ENCODE measurements at places on chromosomes 11 and 22.

DNA sequence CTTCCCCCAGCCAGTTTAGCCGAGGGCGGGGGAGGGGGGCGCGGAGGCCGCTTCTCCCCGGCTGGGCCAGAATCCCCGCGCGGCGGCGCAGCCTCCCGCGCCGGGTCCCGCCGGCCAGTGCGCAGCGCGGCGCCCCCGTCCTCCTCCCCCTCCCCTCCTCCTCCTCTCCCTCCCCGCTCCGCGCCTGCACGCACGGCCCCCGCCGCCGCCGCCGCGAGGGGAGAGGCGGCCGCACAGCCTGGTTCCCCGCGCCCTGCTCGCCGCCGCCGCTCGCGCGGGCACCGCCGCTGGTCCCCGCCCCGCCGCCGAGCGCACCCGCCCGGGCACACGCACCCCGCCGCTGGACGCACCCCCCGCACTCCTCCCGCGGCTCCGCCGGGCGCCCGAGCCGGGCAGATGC is at the start of gene FLRT1:
Gene FLRT1, plus strand, starts transcription at position 356 of the 400 bp plus-strand sequence. CDS start 80,337 bp downstream, outside the sequence.
- DNase-seq: no peak

- no peak for DNase-seq
Measured at GRCh38 chr11:21636561-21636960, 556.3 kb upstream of the ANO5 start.

GRCh38 chr11:60563553-60564235 is 48.5 kb downstream of the MS4A13 start:
- DNase-seq: no peak

DNA sequence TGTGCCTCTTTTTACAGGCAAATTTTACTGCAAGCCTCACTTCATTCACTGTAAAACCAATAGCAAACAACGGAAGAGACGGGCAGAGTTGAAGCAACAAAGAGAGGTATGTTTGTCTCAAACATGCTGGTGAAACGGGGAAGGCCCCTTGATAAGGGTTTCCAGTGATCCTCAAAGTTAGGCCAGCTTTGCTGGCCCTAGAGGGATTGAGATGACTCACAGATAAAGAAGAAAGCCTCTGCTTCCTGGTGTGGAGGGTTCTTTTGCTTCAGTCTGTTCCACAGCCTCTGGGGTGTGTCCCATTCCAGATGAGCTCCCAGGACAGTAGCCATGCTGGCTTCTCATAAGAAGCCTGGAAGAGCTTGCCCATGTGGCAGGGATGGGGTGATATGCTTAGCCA is 118.9 kb upstream of the PARVA start:
- DNase-seq: no peak

DNA sequence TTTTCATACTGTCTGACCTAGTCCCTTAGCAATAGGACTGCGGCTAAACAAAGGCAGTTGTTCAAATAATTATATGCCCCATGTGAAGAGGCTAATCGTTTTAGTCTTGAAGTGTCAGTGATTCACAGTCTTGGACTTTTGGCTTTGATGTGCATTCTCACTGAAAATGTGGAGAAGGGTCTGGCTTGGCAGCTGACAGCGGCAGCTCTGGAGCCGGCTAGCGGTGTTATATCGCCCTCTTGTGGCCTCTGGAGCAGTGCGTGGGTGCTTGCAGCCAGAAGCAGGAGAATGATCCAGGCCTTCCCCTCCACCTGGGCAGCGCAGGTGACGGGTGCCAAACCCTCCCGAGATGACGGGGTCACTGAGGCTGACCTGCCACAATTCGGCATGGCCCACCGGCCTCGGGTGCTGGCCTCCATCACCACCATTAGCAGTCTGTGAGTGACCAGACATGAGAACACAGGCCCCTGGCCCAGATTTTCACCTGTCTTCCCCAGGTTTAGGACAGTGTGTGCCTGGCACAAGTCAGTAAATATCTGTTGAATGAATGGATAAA is 90.3 kb upstream of the PITPNB start:
- peak; percentile 86 for DNase-seq

DNA sequence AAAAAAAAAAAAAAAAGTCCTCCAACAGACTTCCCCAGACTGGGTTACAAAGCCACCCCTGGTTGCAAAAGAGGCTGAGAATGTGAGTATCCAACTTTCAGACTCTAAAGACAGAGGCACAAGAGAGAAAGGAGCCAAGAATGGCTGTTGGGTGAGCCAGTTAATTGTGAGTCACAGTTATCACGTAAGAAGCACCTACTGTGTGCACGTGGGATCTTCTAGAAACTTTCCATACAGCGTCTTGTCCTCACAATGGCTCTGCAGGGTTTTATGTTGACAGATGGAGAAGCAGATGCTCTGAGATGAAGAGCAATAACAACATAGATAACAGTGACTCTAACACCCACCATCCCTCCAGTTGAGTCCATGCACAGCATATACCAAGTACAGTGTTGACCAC is 41.0 kb downstream of the CD82 start:
- DNase-seq: no peak

GRCh38 chr11:2444821-2445745 is at the start of gene KCNQ1:
Gene KCNQ1, plus strand, starts transcription at chr11:2445008. Its CDS starts 91 bp downstream, at chr11:2445099.
- no peak for DNase-seq

GRCh38 chr11:106581399-106581798 is 436.9 kb downstream of the GUCY1A2 start:
- no peak for DNase-seq

DNA sequence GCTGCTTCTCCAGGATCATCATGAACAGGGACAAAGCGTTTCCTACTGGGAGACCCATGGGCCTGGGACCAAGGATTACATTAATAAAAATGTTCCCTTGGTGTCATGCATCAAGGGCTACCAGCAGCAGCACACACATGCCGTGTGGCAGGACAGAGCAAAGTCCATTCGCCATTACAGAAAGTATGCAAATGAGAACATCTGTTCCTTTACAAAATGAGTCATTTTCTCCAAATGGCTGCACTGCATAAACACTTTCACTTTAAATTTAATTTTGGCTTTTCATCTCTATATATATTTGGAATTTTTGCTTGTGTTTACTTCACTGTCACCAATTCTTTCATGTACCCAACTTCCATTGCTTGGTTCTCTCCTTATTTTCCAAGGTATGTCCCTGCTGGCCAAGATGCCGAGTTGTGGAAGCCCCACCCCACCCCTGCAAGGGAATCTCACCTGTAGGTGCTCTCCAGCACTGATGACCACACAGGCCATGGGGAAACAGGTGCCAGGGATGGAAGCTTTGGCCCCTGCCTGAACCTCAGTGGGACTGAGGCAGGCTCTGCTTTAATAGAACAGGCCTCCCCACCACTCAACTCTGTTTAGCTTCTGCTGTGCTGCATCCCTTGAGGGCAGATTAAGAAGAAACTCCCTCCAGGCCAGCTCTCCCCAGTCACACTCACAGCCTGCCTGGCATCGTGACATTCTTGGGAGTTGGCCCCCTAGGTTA is 15.6 kb upstream of the GNAZ start:
- no peak for DNase-seq

GRCh38 chr11:13669544-13670488 is 1.3 kb downstream of the FAR1 start:
- no peak for DNase-seq

- DNase-seq: no peak
Measured at GRCh38 chr22:41216984-41217383, 11.9 kb downstream of the L3MBTL2 start.

- DNase-seq: no peak
Measured at GRCh38 chr22:24768537-24769374, 5.8 kb downstream of the PIWIL3 start.

GRCh38 chr11:75066061-75066460 is 30.6 kb downstream of the OR2AT4 start:
- DNase-seq: no peak

- no peak for DNase-seq
Measured at GRCh38 chr11:104163100-104164027, 583 bp downstream of the PDGFD start.

GRCh38 chr11:60274416-60274815 is 6.0 kb upstream of the MS4A4A start:
- DNase-seq: no peak

GRCh38 chr11:126060757-126061171 is 1.9 kb downstream of the CDON start:
- no peak for DNase-seq

- DNase-seq: no peak
Measured at GRCh38 chr11:72004515-72005346, 6.0 kb downstream of the IL18BP start.

GRCh38 chr11:94536386-94536785 is 7.3 kb upstream of the FUT4 start:
- no peak for DNase-seq

- no peak for DNase-seq
Measured at GRCh38 chr11:66609721-66610617, 6.5 kb upstream of the RBM14 start.

DNA sequence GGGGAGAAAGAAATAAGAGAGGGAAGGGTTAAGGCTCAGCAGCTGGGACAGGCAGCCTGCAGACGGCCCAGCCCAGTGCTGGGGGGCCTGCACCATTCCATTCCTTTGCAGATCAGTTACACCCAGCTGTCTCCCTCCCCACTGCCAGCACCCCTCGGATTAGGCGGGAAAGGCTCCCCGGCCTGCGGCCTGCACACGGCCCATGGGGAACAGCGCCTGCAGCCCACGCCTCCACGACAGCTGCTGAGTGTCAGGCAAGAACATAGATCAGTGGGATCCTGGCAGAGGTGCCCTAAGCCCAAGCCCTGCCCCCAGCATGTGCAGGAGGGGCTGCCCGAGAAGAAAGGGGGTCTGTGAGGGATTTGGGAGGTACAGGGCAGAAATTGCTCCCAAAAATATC is 65.8 kb upstream of the MYOD1 start:
- no peak for DNase-seq

DNA sequence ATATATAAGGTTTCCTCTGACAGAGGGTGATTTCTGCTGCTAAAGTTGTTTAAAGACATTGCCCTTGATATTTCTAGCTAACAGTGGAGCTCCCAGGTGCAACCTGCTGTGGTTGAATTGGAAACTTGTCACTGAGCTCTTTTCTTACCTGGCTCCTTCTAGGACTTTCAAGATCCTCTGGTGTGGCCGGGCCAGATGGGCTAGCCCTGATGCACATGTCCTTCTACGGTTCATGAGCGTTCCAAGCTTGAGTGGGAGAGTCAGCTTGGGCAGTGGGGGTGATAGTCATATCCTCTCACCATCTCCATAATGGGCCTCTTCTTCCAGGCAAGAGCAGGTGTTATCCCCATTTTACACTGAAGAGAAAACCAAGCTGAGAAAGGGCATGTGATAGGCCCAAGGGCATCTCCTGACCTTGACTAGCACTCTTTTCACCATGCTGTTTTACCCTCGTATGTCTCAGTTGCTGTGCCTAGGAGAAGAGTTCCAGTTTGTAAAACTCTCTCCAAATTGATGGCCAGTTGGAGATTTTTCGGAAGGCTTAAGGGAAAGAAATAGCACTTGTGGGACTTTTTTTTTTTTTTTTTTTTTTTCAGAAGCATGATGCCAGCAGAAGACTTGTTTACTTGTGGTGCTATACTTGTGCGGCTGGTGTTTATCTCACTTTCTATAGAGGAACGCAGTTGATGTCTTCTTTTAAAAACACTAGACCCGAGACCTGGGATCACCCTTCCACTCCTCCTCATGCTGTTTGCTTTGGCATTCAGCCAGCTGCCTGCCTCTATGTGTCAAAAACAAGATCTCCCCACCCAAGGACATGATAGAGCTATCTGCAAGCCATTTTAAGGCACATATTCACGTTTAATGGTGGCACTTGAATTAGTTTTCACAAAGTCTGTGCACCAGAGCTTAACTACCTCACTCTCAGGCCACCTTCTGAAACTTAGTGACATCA is 32.6 kb downstream of the TEAD1 start:
- DNase-seq: no peak

- no peak for DNase-seq
Measured at GRCh38 chr22:19173047-19174035, 5.2 kb downstream of the SLC25A1 start.

- DNase-seq: peak; percentile 37
Measured at GRCh38 chr11:71418643-71419042, 29.6 kb downstream of the DHCR7 start.

DNA sequence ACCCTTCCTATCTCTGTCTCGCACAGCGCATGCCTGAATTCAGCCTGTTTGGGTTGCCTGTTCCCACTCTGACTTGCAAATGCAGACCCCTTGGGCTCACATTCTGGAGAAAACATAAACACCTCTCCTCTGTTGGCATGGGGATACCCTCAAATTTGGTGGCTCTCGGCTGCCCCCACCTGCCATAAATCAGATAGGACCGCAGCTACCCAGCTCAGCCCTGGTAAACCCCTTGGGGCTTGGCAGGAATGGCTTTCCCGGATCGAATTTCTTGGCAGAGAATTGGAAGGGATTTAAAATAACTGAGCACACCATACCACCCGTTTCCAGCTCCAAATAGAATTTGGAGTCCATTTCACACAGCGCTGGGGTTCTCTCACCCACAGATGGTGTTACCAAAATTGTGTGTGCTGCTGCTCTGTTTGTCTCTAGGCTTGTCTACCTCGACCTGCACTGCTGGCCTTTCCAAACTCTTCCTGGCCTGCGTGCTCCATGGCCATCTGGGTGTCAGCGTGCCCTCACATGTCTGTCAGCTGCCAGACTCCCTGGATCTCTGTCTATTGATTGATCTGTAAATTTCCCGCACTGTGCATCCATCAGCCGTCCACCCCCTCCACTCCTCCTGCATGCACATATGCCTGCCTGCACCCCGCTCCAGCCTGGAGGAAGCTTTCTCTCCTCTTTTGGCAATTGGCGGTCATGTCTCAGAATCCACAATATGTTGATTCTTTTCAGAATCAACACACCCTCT is 134.0 kb downstream of the NTM start:
- DNase-seq: no peak

DNA sequence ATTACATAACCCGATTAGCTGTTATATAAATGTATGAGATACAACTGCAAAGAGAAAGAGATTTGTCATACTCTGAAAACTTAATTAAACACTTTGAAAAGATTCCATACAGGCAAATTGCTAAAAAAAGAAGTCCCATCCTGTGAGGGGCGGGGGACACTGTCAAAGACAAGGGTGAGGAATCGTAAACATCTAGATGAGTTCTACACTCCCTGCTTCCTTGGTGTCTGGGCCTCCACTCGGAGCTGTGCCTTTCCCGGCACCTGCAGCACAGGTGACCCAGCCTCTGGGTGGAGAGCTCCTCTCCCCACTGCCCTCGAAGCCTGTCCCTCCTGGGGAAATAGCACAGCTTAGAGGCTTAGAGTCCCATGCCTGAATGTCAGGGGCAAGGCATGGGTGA is 69.2 kb upstream of the CRYBB3 start:
- DNase-seq: no peak

DNA sequence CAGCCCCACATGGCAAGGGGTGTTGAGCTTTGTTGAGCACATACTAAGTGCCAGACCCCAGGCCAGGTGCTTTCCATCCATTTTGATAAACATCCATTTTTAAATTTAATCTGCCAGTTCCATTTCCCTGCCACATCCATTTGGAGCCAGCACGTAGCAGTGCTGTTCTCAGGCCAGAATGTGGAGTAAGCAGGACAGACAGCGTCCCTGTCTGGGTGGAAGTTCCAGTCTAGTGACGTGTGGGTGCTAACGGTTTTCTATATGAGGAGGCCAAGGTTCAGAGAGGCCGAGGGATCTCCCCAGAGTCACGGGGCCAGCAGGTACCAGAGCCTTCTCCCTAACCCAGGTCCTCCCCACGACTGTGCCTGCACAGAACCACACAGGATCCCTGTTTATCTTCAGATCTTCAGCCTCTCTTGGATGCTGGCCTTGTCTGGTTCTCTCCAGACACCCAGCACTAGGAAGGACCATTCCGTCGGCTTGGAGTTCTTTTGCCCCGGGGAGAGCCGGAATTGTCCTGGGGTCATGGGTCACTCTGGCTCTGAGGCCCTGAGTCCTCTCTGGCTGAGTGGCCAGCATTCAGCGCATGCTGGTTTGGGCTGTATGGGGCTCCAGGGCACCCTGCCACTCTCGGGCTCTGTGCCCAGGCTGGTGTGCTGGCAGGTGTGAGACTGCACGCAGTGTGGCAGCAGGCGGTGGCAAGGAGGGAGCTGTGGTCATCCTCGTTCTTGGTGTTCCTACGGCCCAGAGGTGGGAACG is 63.6 kb upstream of the PPARA start:
- no peak for DNase-seq

Measured in GM12892 (cell line).